Stimulated activated CD4-positive, alpha-beta T cell treated with anti-CD3 and anti-CD28 coated beads, Interleukin-4, amount 100 ng/mL, for 1 hour (primary cell): ENCODE measurements at places on chromosomes 6 and 20.
A peak's percentile ranks its signal among the peaks of the same experiment; 100 is the strongest.

- no peak for DNase-seq
Measured at GRCh38 chr6:1890071-1890470, 280.4 kb downstream of the FOXC1 start.

- DNase-seq, result no peak
Measured at GRCh38 chr6:96330884-96331283, 190.7 kb upstream of the UFL1 start.

GRCh38 chr20:46681032-46681854 lies 8.0 kb downstream of the TP53RK start:
- DNase-seq, result peak; percentile 66

- no peak for DNase-seq
Measured at GRCh38 chr6:112087916-112088315, 525 bp downstream of the FAM229B start.

DNA sequence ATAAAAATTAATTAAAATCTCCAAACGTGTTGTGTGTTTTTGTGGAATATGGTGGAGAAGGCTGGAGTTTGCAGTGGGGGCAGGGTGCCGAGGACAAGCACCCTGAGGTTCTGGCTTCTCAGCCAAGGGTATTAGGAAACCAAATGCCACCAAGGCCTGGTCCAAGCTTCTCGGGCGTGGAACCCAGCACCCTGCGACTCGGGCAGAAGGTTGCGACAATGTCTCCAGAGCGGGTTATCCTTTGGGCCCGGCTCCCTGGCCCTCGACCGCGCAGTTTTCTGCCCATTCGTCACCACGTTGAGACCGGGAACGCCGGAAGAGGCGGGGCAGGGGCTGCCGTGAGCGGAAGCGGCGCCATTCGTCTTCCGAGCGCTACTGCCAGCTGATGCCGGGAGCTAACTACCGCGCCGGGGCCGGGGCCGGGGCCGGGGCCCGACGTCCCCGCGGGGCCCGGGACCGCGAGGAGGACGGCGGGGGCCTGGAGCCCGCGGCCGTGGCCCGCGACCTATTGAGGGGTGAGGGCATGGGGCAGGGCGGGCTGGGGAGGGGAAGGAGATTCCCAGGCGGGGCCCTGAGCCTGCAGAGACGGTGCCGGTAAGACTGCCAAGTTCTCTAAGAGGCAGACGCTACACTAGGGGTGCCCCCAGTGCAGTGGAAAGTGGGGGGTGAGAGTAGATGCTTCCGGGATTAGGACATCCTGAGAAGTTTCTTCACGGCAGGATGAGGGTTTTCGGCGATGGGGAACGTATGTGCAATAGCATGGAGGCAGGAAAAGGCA lies at the start of gene RRP36:
Gene RRP36, plus strand, starts transcription at position 354 of the 778 bp plus-strand sequence. Its CDS starts 32 bp downstream, at position 386.
- peak; percentile 80 for DNase-seq

- DNase-seq, result no peak
Measured at GRCh38 chr6:38164131-38164481, 344.6 kb downstream of the ZFAND3 start.

- DNase-seq, result no peak
Measured at GRCh38 chr6:168438783-168439520, 2.0 kb upstream of the SMOC2 start.

DNA sequence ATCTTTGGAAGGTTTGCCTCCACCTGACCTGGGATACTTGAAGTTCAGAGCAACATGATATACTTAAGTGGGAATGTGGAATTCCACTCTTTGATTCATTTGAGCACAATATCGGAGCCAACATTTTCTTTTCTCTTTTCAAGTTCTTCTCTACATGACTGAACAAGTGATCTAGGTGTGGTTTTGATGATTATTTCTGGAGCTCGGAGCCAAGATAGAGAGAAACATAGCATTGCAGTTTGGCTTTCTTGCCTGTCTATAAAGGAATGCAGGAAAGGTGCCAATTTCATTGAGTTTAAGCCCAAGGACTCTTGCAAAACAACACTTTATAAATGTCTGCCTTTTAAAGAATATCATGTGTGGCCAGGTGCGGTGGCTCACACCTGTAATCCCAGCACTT lies 124.2 kb upstream of the FAM83B start:
- DNase-seq, result no peak

- no peak for DNase-seq
Measured at GRCh38 chr6:149035766-149036165, 281.7 kb upstream of the TAB2 start.

- DNase-seq, result no peak
Measured at GRCh38 chr20:60292001-60292520, 333.8 kb downstream of the CDH26 start.

- no peak for DNase-seq
Measured at GRCh38 chr20:59604741-59605600, 631 bp downstream of the PHACTR3 start.

- no peak for DNase-seq
Measured at GRCh38 chr6:31058128-31058894, 48.0 kb downstream of the MUC22 start.

DNA sequence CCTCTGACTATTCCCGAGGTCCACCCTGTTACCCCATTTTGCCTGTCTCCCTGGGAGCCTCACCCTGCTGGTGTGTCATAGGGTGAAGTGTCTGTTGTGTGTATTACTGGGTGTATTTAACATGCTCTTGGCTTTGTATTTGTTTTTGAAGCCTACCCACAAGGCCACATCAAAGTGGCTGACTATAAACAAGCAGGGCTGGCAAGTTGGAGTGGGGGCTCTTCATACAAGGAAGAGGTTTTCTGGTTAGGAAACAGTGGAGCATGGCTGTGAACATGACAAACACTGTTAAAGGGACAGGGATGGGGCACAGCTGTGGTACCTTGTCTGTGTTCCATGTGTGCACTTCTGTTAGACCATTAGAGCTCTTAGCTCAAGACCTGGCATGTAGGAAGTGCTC lies 26.3 kb downstream of the HECA start:
- no peak for DNase-seq

- no peak for DNase-seq
Measured at GRCh38 chr6:3789018-3789895, 37.7 kb upstream of the PXDC1 start.

- peak; percentile 82 for DNase-seq
Measured at GRCh38 chr6:52361945-52362442, at the start of gene PAQR8. PAQR8 (plus strand) TSS chr6:52362151; CDS start chr6:52403214, 41,063 bp downstream.

GRCh38 chr20:51759769-51760510 lies 8.2 kb downstream of the ATP9A start:
- DNase-seq, result no peak

GRCh38 chr6:87756858-87757257 lies 54.8 kb upstream of the AKIRIN2 start:
- DNase-seq, result no peak

DNA sequence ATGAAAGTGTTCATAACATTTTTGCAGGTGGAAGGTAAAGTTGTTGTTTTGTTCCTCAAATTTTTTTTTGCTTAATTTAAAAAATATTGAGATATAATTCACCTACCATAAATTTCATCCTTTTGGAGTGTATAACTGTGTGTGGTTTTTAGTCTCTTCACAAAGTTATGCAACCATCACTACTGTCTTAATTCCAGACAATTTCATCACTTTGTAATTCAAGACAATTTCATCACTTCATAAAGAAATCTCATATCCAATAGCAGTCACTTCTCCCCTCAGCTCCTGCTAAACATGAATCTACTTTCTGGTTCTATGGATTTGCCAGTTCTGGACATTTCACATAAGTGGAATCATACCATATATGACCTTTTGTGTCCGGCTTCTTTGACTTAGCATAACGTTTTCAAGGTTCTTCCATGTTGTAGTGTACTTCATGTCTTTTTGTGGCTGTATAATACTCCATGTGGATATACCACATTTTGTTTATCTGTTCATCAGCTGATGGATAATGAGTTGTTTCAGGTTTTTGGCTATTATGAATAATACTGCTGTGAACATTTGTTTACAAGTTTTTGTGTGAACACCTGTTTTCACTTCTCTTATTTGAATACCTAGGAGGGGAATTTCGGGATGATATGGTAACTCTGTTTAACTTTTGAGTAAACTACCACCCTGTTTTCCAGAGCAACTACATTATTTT lies 18.8 kb downstream of the ZFAND3 start:
- no peak for DNase-seq

- DNase-seq, result no peak
Measured at GRCh38 chr6:114987281-114987680, 644.5 kb upstream of the HS3ST5 start.

DNA sequence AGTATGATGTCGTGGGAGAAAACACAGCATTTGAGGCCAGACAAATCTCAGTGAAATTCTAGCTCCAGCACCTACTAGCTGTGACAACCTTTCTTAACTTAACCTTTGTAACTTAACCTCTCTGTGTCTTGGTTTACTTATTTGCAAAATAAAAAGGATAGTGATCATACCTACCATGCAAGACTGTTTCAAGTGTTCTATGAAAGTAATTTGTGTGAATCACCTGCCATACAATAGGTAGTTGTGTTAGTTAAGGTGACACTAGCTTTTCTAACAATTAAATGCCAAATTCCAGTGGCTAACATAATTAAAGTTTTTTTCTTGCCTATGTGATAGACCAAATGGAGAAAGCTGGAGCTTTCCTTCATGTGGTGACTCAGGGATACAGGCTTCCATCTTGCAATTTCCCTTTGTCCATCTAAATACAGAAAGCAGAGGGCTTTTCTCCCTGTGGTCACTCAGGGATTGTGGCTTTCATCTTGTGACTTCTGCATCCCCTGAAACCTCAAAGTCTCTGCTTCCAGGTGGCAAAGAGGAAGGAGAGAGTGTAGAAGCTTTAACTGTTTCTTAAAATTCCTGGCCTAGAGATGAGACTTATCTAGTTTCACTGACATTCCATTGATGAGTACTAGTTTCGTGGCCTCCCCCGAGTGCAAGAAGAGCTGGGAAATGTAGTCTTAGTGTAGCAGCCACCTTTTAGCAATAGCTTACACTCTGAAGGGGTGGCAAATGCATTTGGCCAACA lies 311.4 kb downstream of the CLIC5 start:
- no peak for DNase-seq

GRCh38 chr20:14334306-14334930 lies 3.0 kb downstream of the FLRT3 start:
- DNase-seq, result no peak

DNA sequence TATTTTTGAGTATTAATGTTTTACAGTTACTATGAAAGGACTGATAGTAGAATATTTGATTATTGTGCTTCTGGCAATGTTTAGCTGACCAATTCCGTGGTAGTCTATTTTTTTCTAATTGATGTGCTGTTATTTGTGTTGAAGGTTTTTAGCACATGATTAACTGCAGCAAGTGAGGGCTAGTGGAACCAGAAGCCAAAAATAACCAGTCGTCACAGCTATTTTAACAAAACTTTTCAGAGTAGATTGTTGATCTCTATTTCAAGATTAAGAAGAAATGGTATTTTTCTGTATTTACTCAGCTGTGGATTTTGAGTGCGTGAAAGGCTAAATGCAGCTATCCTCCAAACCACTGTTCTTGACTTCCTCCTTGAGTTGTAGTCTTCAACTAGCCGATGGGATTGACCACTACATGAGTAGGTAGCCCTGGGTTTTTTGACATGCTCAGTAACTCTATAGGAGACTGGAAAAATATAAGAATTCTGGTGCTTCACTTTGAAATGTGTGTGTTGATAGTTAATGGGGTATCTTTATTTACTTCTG lies 258.0 kb downstream of the ZFAND3 start:
- no peak for DNase-seq

DNA sequence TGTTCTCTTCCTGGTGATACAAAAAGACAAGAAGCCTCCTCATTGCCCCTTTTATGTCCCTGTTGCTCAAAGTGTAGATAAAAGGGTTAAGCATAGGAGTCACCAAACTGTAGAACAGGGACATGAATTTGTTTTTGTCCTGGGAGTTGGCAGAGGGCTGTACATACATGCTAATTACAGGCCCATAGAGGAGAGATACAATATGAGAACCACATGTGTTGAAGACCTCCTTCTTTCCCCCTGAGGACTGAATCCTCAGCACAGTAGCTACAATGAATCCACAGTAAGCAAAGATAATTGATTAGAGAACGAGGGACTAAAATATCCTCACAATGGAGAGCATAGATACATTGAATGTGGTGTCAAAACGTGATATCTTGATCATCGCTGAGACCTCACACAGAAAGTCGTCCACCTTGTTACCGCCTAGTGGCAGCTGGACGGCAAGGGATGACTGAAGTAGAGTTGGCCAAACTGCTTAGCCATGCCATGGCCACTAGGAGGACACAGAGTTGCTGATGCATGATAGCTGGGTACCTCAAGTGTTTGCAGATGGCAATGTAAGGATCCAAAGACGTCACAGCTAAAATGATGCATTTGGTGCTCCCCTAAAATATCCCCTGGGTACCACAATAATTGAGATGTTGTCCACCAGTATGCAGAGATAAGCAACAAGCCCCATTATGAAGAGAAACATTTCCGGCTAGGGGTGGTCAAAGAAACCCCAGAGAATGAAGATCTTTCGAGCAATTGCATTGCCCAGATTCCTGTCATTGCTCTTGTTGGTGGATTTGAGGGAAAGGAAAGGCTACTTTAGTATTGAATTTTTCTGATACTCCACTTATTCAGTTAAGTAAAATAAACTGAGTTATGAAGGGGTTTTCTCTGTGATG lies 15.0 kb downstream of the OR2B3 start:
- DNase-seq, result peak; percentile 2

DNA sequence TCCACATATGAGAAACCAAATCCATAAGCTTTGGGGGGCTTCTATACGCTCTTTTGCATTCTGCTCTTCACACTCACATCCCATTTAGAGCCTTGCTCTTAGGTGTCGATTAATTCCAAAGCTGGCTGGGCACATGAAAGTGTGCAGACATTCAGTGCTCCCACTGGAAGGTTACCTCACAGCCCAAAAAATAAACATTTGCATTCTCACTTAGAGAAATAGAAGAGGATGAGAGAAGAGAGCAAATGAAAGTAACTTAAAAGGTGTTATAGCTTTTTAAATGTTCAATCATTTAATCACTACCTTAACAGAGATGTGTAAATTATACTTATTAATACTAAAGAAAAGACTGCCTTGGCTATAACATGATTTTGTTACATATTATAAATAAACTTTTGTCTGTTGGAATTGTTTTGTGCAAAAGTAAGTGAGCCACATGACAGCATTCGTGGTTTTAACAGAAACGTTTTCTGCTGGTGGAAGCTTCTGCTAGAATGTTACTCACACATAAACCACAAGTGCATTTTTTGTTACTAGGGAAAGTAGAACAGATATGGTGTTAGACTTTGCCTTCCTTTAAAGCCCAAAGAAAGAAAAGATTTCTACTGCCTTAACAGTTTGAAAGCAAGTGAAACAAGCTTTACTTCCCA lies 116.7 kb downstream of the SIM1 start:
- DNase-seq, result no peak

GRCh38 chr20:39894067-39894466 lies 795.0 kb downstream of the MAFB start:
- DNase-seq, result no peak

- DNase-seq, result no peak
Measured at GRCh38 chr6:137261761-137262160, 42.6 kb upstream of the IFNGR1 start.

GRCh38 chr20:10618611-10619245 lies 55.1 kb downstream of the JAG1 start:
- no peak for DNase-seq

GRCh38 chr6:100103194-100103593 lies 109.2 kb upstream of the MCHR2 start:
- DNase-seq, result no peak

DNA sequence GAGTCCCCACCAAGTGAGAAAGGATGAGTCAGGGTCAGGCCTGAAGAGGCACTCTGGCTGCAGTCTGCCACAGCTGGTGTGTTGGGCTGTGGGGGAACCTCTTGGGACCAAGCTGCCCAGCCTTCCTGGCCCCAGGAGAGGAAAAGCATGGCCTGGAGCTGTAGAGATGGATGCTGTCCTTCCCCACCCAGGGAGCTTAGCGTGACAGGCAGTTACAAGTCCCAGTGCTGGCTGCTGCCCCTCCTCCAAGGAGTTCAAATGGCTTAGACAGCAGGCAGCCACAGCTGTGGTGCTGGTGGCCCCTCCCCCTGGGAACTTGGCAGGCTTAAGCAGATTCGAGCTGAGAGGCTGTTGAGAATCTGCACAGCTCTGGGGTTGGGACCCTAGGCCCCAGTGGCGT lies 253.2 kb downstream of the PLCB1 start:
- DNase-seq, result no peak
